Stimulated activated CD4-positive, alpha-beta T cell treated with anti-CD3 and anti-CD28 coated beads, Interleukin-1b, Interleukin-23, amount 100 ng/mL, for 1 hour (primary cell): ENCODE measurements at places on chromosomes 5 and 9.

DNA sequence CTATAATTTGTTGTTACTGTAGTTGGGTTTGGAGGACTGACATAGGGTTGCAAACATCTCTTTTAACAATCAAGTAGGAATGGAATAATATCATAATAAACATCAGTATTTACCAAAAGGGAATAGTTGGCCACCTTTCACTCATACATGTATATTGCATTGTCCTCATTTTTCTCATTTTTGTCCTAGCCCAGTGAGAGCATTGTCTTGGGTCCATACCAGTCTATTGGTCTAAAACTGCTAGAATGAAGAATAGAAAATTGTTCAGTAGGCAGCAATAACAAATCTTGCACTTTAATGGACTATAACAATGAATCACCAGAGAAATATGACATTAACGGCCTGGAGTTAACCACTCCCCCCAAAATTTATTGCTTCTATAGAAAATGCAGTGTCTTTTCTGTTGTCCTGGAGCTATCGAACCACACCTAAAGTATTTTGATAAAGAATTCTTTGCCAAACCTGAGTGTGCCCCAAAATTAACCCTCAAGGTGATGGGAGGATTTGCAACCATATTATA is 80.9 kb upstream of the IL33 start:
- no peak for DNase-seq

GRCh38 chr5:119009131-119009530 is 20.8 kb upstream of the DTWD2 start:
- no peak for DNase-seq

DNA sequence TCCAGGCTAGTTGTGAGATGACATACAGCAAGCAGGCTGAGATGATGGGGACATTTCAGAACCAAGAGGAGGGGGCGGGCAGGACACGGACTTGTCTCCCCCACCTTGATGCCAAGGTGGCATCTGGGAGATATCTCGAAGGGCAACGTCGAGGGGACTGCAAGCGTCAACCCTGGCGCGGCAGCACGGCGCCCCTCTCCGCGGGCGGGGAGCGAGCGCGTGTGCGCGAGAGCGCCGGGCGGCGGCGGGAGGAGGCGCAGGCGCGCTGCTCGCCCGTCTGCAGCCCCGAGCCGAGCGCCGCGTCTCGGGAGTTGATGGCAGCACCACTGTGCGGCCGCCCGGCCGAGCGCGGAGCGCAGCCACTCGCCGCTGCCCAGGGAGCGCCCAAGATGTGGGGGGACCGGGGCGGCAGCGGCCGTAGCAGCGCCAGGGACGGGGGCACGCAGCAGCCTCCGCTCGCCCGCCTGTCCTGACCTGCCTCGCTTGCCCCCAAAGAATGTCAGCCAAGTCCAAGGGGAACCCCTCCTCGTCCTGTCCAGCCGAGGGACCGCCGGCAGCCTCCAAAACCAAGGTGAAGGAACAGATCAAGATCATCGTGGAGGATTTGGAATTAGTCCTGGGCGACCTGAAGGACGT is at the start of gene PRR16:
TSS of gene PRR16 (plus strand) at position 310 of the 636 bp plus-strand sequence.
- DNase-seq: no peak

GRCh38 chr9:124482431-124483031 is 24.7 kb downstream of the NR5A1 start:
- DNase-seq: no peak

DNA sequence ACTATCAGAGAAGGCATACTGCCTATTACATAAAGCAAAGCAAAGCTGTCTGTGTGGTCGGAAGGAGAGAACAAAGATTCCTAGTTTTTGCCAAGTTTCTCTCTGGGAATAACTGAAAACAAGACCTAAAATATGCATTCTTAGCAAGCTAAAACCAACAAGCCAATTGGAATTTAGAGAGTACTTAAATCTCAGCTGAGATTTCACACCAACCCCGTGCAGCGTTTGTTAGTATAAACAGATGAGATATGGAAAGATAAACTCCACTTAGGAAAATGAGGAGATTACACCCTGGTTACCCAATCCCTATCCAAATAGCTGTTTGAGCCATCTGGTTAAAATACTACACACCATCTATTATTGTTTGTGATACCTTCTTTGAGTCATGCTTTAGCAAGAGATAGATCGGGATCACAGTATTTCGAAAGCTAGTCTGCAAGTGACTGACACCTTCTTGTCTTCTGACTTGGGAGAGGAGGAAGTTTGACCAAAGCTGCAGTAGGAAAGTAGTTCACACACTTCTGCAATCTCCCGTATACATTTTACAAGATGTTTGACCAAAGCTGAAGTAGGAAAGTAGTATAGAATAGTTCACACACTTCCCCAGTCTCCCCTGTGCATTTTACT is 18.2 kb downstream of the FAF2 start:
- no peak for DNase-seq

DNA sequence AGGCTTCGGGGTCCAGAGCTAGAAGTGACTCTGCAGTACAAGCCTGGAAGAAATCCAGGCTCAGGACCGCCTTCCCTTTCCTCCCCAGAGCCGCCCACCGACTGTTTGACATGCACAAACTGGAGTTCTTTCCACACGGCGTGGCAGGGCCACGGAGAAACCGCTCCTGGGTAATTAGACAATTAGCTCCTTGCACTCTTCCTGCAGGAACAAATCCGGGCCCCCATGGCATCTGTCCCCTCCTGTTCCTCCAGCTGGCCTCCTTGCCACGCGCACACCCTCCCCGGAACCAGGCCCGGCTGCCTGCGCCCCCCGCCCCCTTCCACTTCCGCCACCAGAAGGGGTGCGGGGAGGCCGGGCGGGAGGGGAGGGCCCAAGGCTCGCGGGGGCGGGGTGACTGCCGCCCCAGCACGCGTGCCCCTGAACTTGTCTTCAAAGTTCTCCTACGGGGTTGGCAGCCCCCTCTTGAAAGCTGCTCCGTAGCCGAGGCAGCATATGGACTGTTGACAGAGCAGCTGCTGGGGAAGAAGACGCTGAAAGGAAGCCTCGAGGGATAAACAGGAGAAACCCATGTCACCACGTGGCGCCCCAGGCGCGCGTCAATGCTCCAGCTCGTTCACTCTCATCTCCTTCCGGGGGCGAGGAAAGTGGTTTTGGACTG is 74.3 kb downstream of the SEC61B start:
- DNase-seq: no peak

GRCh38 chr9:127173063-127173462 is 50.6 kb upstream of the ANGPTL2 start:
- no peak for DNase-seq

DNA sequence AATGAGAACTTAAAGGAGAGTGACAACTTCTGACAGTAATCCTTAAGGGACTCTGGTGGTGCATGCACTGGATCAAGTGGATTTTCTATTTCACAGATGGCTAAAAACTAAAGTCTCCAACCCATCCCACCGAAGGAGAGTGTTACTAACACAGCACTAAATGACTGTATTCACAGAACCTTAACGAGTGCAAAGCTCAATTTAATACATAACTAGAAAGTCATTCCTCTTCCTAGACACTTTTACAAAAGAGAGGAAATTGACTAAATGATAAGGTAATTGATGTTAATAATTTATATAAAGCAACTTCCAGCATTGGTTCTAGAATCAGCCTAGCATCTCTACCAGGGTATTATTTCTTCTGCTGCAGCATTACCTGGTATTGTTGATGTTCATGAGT is 189.8 kb downstream of the ADAMTS12 start:
- no peak for DNase-seq

DNA sequence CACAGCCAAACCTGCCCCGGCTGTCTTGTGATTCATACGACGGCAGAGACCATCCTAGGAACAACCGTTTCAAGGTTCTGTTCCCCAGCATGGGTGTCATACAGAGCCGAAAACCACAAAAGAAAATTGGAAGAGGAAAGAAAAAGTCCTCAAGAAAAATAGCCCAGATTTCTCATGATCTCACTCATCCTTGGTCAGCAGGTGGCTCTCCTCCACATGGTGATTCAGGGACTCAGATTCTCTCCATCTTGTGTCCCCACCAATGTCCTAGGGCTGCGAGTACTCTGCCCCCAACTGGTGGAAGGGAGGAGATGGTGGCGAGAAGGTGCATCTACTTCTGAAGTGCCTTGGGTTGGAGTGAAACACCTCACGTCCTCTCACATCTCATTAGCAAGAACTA is 25.6 kb downstream of the PDZD2 start:
- DNase-seq: no peak

GRCh38 chr9:130234340-130235260 is 31.0 kb upstream of the HMCN2 start:
- DNase-seq: no peak

DNA sequence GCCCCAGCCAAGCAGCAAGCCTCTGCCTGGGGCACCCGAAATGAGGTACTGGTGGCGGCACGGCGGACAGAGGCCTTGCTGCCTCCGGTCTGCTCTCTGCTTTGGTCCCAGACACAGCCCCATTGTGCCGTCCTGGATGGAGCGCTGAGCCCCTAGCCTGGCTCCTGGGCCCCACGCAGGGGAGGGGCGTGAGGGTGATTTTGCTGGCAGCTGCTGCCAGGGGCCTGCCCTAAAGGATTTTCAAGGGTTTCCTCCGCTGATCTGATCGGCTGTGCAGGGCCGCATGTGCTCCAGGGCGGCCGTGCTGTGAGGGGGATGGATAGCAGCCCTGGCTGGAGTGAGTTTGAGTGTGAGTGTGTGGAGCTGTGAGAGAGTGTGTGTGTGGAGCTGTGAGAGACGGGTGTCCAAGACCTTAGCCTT is 1.3 kb downstream of the GPSM1 start:
- no peak for DNase-seq

DNA sequence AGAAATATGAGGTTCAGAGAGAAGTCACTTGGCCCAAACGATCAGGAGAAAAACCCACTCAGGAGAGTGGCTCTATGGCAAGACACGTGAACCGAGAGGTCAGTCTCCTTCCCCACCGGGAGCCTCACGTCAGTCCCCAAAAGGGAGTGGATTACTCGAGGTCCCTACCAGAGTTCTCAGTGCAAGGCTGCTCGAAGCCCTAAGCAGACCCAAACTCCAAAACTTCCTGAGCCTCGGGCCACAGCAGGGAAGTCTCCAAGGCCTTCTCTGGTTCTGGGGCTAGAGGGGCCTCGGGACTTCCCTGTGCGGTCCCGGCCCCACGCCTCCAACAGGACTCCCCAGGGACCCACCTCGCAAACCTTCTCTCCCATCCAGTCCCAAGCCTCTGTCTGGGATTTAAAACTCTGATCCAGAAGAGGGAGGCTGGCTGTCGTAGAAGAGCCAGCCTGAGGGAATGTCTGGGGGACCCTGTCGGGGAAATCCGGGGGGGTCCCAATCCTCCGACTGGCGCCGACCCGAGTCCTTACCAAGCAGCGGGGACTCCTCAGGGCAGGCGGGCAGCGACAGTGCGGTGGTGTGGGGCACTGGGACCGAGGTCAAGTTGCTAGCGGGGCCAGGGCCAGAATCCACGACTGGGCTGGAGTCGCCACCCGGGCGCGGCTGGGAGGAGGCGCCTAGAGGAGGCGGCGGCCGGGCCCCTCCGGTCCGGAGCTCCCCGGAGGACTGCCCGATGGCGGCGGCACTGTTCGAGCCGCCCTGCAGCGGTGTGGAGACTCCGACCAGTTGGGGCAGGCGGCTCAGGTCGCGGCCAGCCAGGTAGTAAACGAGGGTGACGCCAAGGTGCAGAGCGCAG is 679 bp downstream of the B4GALT1 start:
- DNase-seq: no peak

DNA sequence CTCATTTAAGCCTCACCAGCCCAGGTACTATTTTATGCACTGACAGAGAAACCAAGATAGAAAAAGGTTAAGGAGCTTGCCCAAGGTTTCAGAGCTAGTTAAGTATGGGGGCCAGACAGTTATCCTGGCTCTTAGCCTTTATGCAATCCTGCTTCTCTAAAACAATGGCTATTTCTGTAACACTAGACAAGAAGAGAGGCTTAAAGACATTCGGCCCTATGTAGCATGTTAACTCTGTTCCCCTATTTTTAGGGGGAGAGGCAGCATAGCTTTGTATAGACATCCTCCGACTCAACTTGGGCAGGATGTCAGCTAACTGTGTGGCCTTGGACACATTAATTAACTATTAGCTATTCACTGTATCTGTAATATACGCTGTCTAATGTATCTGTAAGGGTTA is 54.6 kb downstream of the LHFPL2 start:
- no peak for DNase-seq

DNA sequence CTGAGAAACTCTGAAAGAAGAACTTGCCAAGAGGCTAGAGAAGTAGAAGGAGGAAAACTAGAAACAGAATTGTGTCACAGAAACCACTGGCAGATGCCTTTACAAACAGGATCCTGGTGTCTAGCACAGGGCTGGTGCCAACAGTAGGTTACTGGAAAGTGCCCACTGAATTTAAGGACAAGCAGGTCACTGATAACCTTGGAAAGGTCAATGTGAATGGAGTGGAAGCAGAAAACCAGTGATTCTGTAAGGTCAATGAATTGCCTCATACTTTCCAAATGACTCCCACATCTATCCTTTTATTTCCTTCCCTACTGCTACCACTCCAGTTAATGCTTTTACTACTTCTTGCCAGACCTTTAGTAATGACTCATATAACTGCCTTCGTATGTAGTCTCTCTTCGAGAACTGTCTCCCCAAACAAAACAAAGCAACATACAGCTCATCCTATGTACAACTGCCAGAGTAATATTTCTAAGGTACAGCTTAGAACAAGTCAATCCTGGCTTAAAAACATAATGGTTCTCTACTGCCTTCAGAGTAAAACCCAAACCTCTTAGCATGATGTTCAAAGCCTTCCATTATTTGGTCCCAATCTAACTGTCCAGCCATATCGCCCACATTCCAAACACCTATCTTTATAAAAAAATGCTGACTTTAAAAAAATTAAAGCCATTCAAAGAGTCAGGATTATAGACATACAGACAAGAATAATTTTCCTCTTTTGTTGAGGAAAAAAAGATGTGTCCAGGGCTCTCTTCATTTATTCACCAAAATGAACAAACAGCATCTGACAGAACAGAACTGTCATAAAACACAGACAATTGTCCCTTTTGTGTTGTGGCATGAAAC is 52.5 kb downstream of the NR3C1 start:
- no peak for DNase-seq

- DNase-seq: no peak
Measured at GRCh38 chr5:77877516-77878355, 101.6 kb upstream of the TBCA start.

GRCh38 chr5:95044096-95044495 is 240.8 kb downstream of the MCTP1 start:
- DNase-seq: no peak

GRCh38 chr5:134581241-134581981 is 51.2 kb downstream of the SAR1B start:
- DNase-seq: no peak

GRCh38 chr5:147081311-147081764 is 153.5 kb upstream of the STK32A start:
- DNase-seq: no peak

DNA sequence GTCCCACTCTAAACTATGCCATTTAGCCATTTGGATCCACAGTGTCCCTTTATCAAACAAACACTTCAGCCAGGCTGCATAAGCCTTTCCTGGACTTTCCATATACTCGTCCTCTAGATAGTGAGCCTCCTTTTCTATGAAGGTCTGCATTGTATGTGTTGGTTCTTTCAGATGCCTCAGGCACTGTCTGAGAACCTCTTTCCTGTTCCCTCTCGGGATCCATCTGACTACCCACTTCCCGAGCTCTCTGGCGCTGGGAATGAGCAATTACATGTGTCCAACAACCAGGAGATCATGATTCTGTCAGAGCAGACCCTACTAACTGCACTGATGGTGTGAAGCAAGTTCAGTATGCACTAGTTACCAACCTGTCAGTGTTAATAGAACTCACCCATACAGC is 14.2 kb downstream of the SMC2 start:
- no peak for DNase-seq
